Dermis microvascular lymphatic vessel endothelial cell (primary cell): ENCODE measurements at places on chromosomes 1 and 21. TPM values are rescaled to one million over a fixed set of nuclear protein-coding genes. Genes with fewer than 3 reads are reported as not detected.

Gene SLAMF9
- total RNA-seq, result not detected in 2 replicates

Gene NBPF20
- 1.8 and 2.0 TPM in 2 replicates for total RNA-seq

Gene NOS1AP
- 0.13 TPM in 2 replicates for total RNA-seq

Gene FAM72B
- 2.3 and 3.0 TPM in 2 replicates for total RNA-seq

Gene HENMT1
- total RNA-seq, result 0.90 and 2.4 TPM in 2 replicates

Gene FCER1G
- total RNA-seq, result 0.13 and 0.26 TPM in 2 replicates

DNA sequence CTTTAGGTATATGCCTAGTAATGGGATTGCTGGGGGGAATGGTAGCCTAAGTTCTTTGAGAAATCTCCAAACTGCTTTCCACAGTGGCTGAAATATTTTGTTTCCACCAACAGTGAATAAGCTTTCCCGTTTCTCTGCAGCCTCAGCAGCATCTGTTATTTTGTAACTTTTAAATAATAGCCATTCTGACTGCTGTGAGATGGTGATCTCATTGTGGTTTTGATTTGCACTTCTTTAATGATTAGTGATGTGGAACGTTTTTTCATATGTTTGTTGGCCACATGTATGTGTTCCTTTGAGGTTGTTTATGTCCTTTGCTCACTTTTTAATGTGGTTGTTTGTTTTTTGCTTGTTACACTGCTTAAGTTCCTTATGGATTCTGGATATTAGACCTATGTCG, 237.4 kb downstream of the CENPF start:
- no peak for DNase-seq

GRCh38 chr1:74522148-74522547, 9.7 kb upstream of the LRRC53 start:
- no peak for DNase-seq

- no peak for DNase-seq
These were observed at the start of gene LAPTM5 for GRCh38 chr1:30757352-30758120. Gene LAPTM5, minus strand, starts transcription at chr1:30757774. Its CDS starts 29 bp downstream, at chr1:30757745.

DNA sequence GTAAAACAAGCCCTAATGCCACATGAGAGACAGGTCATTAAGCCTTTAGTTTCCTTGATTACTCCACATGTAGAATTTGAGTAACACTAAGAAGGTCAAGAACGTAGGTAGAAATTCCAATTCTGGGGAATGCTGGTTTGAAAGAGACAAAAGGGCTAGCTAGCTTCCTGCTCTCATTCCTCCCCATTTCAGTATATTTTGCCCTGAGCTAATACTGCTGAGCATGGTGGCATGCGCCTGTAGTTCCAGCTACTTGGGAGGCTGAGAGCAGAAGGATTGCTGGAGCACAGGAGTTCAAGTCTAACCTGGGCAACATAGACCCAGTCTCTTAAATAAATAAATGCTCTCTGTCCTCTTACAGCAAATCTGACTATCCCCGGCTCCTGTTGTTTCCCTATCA, 12.8 kb downstream of the PRDX6 start:
- no peak for DNase-seq

GRCh38 chr21:42666023-42666747, 12.8 kb downstream of the PDE9A start:
- peak; percentile 13 for DNase-seq

GRCh38 chr1:204344665-204345355, 14.9 kb downstream of the PLEKHA6 start:
- DNase-seq, result no peak

DNA sequence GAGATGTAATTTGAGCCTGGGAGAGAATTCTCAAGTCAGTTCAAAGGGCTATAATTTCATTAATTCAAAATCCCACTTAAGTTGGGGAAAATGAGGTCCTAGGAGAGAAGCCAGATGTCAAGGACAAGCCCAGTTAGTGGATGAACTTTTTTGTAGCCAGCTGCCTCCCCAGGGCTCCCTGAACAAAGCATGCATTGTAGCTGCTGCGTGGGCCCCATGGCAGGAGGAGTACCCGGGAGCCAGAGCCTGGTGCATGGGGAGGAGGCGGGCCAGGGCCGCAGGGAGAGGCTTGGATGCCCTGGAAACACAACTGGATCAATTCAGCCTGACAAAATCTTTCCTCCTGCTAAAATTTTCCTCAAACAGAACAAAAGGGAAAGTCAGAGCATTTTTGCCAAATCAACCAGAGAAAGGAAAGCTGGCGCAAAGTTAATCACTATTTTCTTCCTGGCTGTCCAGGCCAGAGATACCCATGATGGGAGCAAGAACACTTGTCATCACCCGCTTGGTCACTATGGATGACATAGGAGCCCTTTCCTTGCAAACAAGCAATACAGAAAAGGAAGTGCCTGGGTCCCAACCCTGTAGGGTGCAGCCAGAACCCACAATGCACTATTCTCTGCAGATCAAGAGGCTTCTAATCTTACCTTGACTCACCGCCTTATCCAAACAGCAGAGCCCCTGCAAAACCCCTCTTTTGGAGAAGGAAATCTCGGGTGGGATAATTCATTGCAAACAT, 248.1 kb upstream of the RAB4A start:
- no peak for DNase-seq

DNA sequence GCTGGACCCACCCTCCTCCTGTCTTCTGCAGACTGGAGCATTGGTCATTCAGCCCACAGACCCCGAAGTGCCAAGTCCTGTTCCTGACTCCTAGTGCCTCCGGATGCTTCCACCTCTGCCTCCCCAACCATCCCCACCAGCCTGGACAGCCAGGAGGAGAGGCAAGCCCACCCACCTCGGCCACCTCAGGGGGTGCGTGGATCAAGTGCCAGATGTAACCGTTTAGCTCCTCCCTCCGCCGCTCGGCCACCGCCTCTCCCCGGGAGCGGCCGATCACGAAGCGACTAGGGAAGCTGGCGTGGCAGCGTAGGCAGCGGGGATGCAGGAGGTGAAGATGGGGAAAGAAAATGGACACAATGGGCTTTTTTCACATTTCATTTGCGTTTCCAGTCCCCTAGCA, 18.1 kb upstream of the PPP1R15B start:
- no peak for DNase-seq

GRCh38 chr1:15028102-15028501, 125.4 kb upstream of the TMEM51 start:
- DNase-seq, result no peak

DNA sequence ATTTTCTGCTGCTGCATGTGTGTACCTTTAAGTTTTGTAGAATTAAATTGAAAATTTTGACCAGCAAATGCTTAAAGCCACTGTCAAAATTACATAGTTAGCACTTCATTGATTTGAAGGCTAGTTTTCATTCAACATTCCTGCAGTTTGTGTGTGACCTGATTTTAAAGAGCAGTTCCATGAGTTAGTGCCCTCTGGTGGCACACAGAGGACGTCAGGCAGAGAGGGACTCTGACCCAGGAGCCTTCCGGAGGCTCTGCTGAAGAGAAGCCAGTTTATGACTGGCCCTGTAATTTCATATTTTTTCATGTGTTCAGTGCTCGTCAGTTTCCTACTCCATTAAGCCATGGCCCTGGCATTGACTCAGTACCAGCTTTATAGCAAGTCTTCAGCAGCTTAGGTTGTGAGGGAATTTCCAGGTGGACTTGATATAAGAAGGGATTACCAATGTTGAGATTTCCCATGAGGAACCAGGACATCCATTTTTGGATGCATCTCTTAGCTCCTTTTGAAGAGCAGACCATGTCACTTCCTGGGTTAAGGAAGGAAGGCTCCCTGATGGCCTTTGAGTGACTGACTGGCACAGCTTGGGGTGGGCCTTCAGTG, 104.7 kb downstream of the CAMTA1 start:
- DNase-seq, result peak; percentile 60
